Amniotic stem cell (primary cell): ENCODE measurements at places on chromosomes 7 and 10.

DNA sequence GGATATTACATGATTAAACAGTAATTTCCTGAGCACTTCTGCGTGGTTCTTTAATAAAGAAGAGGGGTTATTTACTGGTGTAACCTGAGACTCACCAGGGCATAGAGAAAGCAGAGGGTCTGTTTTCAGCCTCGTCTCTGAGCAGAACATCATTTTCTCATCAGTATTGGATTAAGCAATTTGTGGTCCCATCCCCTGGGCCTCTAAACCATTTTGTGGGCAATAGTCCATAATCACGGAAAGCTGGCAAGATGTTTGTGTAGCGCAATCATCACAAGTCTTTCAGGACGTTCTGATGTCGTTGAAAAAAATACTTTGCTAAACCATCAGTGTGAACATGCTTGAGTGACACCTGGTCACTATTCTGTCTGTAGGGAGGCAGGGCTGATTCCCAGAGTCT, 37.1 kb upstream of the SEC61G start:
- DNase-seq, result no peak

GRCh38 chr10:131111471-131112080, 199.9 kb downstream of the TCERG1L start:
- no peak for DNase-seq

DNA sequence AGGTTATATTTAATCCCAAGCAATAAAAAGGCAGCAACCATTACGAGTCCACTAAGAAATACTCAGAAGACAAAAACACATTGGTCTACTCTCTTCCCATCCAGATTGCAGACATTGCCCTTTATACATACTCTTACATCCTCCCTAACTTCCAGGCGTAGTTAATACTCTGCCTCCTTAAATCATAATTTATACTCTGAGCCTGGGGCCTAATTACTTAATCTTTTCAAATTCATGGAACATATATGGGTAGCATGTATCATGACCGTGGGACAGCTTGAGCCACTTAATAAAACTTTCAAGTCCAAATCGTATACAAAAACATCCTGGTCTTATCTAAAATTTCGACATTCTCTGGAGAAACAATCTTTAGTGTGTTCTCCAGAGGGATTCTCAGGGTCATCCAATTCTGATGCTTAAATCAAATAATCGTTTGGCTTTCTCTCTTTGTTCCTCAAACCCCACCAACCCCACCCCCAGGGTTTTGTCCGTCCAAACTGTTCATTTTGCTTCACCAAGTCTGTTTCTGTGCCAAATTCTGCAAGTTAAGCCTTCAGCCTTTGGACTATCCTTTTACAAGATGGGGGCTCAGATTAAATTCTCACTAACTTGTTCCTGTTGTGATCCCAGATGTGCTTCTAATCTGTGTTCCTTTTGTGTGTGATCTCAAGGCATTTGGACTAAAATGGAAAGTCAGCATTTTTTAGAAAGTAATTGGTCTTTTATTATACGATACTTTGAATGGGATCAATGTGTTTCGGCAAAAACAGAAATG, 86.4 kb downstream of the ADAM12 start:
- DNase-seq, result no peak

GRCh38 chr7:41247143-41247865, 455.6 kb downstream of the INHBA start:
- no peak for DNase-seq

GRCh38 chr7:30553141-30553540, 41.5 kb upstream of the GARS1 start:
- DNase-seq, result no peak

GRCh38 chr10:124065382-124066125, 27.8 kb downstream of the CHST15 start:
- no peak for DNase-seq

DNA sequence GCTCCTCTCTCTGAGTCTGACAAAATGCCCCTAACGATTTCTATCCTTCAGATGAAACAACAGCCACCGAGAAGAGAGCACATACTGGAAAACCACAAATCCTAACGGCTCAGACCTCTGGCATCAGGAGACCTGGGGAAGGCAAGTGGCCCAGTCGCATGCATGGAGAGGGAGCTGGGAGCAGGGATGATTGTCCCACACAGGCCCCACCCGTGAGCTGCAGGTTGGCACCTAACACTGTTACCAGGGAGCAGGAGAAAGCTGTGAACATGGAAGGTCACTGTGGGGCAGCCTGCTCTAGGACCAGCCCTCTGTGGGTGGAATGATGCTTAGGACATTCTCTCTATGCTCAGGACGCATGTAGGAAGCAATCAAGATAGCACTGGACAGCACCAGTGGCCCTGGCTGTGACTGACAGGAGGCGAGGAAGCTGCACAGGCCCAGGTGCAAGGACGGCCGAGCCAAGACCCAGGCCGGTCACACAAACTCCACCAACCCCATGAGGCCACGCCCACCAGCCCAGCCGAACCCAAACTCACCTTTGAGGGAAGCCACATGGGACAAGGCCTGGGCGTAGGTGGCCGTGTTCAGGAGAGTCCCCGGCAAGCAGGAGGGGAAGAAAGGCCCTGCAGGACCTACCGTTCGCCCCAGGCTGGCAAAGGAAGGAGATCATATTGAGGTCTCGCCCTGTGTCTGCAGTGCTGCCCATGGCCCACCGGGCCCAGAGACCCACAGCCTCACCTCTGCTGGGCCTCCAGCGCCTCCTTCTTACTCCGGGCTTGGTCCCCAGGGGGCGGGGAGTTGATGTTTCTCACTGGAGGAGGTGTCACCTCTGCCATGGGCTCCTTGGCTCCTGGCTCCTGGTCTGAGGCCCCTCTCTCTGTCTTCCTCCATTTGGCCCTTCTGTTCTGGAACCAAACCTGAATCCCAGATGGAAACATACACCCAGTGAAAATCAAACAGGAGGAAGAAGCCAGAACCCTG, 9.7 kb downstream of the DRGX start:
- no peak for DNase-seq

GRCh38 chr10:29546773-29547313, 87.9 kb downstream of the SVIL start:
- DNase-seq, result no peak

DNA sequence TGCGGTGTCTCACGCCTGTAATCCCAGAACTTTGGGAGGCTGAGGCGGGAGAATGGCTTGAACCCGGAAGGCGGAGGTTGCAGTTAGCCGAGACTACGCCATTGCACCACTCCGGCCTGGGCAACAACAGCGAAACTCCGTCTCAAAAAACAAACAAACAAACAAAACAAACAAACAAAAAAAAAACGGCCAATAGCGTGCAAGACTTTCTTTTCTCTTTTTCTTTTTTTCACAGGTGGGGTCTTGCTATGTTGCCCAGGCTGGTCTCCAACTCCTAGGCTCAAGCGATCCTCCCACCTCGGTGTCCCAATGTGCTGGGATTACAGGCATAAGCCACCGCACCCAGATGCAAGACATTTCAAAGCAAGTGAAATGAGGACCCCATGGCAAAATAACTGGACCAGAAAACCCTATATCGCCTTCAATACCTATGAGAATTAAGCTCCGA, 1.6 kb downstream of the PSAP start:
- DNase-seq, result no peak
